ENCODE measurements at places on chromosomes 2 and 18.

- DNase-seq = no peak
Observed at GRCh38 chr18:5632041-5632440, 88.2 kb upstream of the EPB41L3 start.

DNA sequence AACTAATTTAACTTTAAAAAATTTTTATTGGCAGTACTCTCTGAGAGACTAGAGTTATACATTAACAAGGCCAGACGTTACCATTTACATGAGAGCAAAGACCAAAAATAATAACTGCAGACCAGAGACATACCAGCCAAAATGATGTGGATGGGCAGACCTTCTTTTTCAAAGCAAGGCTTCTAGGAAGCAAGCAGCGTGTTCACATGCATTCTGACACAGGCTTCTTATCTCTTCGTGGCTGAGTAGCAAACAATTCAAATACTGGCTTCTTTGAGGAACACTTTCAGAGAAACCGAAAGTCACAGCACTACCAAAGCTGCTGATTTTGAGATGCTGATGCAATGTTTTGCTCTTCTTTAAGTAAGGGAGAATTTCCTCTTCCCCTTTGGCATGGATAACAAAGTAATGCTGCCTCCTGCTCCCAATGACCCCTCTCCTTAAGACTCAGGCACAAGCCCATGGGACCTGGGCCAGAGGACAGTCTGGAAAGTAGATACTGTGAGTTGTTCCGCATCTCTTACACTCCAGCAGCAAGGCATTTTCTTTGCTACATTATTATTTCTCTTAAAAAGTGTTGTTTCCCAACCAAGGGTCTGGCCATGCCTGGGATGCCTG lies 181.9 kb downstream of the MREG start:
- DNase-seq = no peak

DNA sequence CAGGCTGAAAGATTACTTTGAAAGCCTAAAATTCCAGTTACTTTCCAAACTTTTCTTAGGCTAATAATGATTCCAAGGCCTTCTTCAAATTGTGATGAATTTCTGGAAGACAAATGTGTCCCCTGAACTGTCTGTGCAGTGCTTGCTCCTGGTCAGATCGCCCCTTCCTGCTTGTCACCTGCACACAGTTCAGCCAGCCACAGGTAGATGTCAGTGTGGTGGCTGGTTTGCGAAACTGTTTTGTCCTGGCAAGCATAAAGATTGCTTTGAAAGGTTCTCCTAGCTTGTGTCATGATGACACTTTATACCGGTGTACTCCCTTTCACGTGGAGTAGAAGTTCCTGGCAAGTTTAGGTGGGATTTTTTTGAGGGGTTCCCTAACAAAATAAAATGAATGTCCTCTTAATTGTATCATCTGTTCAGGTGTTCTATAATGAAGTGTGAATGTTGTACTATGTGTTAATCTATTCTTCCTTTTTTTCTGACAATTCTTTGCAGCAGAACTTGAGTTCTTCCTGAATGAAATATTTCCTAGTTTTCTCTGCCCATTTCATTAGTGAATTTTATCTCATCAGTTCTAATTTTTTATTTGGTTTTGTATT lies 298.8 kb downstream of the ZNF407 start:
- peak; percentile 40 for DNase-seq

GRCh38 chr2:237471438-237472186 lies 15.4 kb upstream of the MLPH start:
- DNase-seq = peak; percentile 63

DNA sequence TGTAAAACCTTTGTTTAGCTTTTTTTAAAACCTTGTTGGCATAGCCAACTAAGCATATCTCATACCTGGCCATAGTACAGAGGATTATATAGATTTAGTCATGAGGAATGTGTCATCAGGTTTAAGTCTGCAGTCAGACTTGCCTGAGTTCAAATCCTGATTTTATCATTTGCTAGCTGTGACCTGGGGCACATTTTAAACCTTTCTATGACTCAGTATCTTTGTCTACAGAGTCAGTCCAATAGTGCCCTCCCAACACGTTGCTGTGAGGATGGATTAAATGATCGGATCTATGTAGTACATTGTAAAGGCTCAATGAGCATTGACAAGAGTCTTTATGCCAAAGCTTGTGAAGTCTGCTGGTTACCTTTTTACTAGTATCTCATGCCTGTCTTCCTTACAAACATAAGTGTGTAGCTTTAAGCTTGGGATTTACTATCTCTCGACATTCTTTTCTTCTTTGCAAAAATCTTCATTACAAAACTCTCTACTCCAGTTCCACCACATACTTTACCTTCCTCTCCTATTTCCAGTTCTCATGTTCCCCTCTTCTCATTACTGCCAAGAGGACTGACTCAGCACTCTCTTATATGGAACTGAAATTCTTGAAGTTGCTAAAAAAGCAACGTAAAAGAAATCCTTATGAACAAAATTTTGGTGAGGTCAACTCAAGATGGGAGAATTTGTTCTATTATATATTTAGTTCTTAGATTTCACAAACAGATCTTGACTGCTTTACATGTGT lies 68.1 kb upstream of the RBMS1 start:
- DNase-seq = no peak

- no peak for DNase-seq
Observed at GRCh38 chr2:113886479-113887008, 3.3 kb upstream of the ACTR3 start.

- DNase-seq = no peak
Observed at GRCh38 chr2:201827621-201828020, 21.3 kb downstream of the CDK15 start.

- DNase-seq = no peak
Observed at GRCh38 chr18:13481331-13481730, 245.0 kb downstream of the FAM210A start.

Measured in endothelial cell (in vitro differentiated cells).